ENCODE measurements at places on chromosomes 4 and X. TPM values are rescaled to one million over a fixed set of nuclear protein-coding genes. Genes with fewer than 3 reads are reported as not detected.

Gene CT83
- polyA plus RNA-seq: not detected

Gene CFP
- polyA plus RNA-seq: 6.1 TPM

- no peak for DNase-seq
Measured at GRCh38 chr4:165208221-165208652, 876 bp downstream of the KLHL2 start.

- no peak for DNase-seq
Measured at GRCh38 chrX:153312041-153312440, 9.5 kb downstream of the PNMA6F start.

DNA sequence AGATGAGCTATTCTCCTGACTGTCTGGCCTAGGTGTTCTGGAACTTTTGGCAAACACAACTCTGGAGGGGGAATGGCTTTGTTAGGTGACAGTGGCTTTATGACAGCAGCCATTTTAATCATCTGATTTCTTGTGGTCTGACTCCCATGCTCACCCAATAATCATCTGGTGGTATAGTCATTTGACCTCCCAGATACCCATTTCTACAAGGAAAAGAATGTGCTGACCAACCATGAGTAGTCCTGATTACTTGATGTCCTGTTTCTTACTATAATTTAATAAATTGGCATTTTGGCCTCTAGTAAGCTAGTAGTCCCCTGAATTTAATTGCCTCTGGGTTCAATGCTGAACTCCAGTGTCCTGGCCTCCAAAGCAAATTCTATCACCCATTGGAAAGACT, 109.9 kb upstream of the DUSP21 start:
- DNase-seq: no peak

DNA sequence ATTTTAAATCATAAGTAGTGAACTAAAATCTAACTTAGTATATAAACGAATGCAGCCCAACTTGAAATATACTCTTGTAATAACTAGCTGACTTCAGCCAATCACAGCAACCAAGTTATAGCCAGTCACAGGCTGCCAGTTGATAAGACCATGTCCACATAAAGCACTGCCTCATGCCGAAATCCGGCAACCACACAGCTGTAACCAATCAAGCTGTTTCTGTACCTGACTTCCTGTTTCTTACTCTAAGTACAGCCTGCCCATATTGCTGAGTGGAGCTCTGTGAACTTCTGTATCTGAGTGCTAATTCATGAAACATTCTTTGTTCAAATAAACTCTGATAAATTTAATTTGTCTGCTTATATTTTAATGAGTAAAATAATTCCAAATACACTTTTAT, 805.3 kb upstream of the EPHA5 start:
- no peak for DNase-seq

- DNase-seq: no peak
Measured at GRCh38 chr4:113844369-113844768, 82.8 kb upstream of the CAMK2D start.

Data from right lung (tissue), 10 donors.